DND-41 (cell line): ENCODE measurements at places on chromosomes 5 and 9.
A peak's percentile ranks its signal among the peaks of the same experiment; 100 is the strongest.

- H3K36me3 ChIP-seq, result no peaks in the 10 kb centered on the region
- H3K27ac ChIP-seq, result no peak overlapping the region
- no peak for DNase-seq
- H3K27me3 ChIP-seq, result no peaks in the 10 kb centered on the region
- no peak overlapping the region for H3K4me3 ChIP-seq
These were observed 93.5 kb upstream of the ATG10 start for GRCh38 chr5:81878333-81878732.

- no peaks in the 10 kb centered on the region for H3K4me1 ChIP-seq
- no peaks in the 10 kb centered on the region for H3K36me3 ChIP-seq
- H3K4me3 ChIP-seq, result no peak overlapping the region
- H3K27ac ChIP-seq, result no peak overlapping the region
These were observed 995.8 kb upstream of the WWC1 start for GRCh38 chr5:167295681-167296005.

- H3K4me1 ChIP-seq, result no peaks in the 10 kb centered on the region
- no peak for DNase-seq
- H3K27ac ChIP-seq, result no peak overlapping the region
- no peak overlapping the region for H3K4me3 ChIP-seq
These were observed 400.4 kb downstream of the OSTF1 start for GRCh38 chr9:75488719-75489110.

- no peak overlapping the region for H3K27ac ChIP-seq
- no peaks in the 10 kb centered on the region for H3K27me3 ChIP-seq
- no peaks in the 10 kb centered on the region for H3K36me3 ChIP-seq
- no peak overlapping the region for H3K4me3 ChIP-seq
- no peaks in the 10 kb centered on the region for H3K4me1 ChIP-seq
These were observed 1008.9 kb downstream of the EFNA5 start for GRCh38 chr5:106661866-106662265.

DNA sequence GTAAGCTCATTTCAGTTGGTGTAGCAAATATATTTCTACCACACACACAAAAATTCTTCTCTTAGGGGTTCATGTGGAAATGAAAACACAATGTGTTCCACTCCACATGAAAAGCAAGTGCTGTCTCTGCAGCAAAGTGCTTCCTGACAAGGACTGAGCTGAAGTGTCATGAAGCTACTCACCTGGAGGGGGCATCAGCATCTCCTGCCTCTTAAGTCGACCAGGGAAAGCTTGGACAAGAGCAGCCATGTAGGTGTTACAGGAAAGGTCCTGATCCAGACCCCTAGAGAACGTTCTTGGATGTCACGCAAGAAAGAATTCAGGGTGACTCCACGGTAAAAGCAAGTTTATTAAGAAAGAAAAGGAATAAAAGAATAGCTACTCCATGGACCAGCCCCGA, 62.8 kb downstream of the SV2C start:
- H3K27ac ChIP-seq, result no peak overlapping the region
- H3K36me3 ChIP-seq, result no peaks in the 10 kb centered on the region
- DNase-seq, result no peak
- H3K27me3 ChIP-seq, result no peaks in the 10 kb centered on the region
- H3K4me1 ChIP-seq, result no peaks in the 10 kb centered on the region
- H3K4me3 ChIP-seq, result no peak overlapping the region

DNA sequence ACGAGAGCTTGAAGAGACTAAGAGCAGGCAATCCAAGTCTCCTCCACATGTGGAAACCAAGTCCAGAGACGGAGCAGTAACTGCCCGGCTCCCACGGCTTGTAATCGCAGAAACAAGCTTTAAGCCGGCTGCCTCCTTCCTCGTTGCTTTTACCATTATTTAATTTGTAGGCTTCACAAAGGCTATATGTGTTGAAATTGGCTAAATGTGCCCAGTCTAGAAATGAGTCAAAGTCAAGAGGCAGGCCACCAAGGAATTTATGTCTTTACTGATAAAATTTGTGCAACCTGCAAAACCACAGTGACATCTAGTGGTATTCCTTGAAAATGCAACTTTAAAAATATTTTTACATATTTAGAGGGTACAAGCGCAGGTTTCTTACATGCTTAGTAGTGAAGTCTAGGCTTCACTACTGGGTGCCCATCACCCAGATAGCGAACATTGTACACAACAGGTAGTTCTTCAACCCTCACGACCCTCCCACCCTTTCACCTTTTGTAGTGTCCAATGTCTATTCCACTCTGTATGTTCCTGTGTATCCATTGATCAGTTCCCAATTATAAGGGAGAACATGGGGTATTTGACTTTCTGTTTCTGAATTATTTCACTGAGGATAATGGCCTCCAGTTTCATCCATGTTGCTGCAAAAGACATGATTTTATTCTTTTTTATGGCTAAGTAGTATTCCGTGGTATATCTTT, 33.5 kb upstream of the EBF1 start:
- no peak overlapping the region for H3K4me3 ChIP-seq
- no peaks in the 10 kb centered on the region for H3K4me1 ChIP-seq
- H3K27ac ChIP-seq, result no peak overlapping the region
- DNase-seq, result no peak
- H3K27me3 ChIP-seq, result no peaks in the 10 kb centered on the region
- no peaks in the 10 kb centered on the region for H3K36me3 ChIP-seq

- no peak for DNase-seq
- H3K27me3 ChIP-seq, result no peaks in the 10 kb centered on the region
- H3K36me3 ChIP-seq, result no peaks in the 10 kb centered on the region
- H3K4me1 ChIP-seq, result no peaks in the 10 kb centered on the region
- H3K4me3 ChIP-seq, result no peak overlapping the region
These were observed 32.8 kb upstream of the ADCY2 start for GRCh38 chr5:7363067-7363677.

GRCh38 chr5:126043688-126044087, 379.5 kb upstream of the GRAMD2B start:
- H3K27me3 ChIP-seq, result no peaks in the 10 kb centered on the region
- H3K4me3 ChIP-seq, result peak overlapping the region; percentile 23; the same call in 1 of the 2 replicates
- no peaks in the 10 kb centered on the region for H3K36me3 ChIP-seq
- H3K4me1 ChIP-seq, result peaks cover 40% of the 10 kb centered on the region
- peak overlapping the region; percentile 74 for H3K27ac ChIP-seq

DNA sequence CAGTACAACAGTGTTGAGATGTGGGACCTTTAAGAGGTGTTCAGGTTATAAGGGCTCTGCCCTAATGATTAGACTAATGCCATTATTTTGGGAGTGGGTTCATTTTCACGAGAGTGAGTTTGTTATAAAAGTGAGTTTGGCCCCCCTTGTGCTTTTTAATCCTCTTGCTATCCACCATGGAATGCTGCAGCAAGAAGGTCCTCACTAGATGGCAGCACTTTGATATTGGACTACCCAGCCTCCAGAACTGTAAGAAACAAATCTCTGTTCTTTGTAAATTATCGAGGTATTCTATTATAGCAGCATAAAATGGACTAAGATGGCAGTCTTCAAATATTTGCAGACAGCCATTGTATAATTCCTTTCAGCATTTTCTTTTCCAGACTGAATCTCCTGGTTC, 212.4 kb downstream of the LRRC70 start:
- peaks cover 5% of the 10 kb centered on the region for H3K27me3 ChIP-seq
- no peaks in the 10 kb centered on the region for H3K4me1 ChIP-seq
- no peak overlapping the region for H3K4me3 ChIP-seq
- DNase-seq, result no peak
- H3K36me3 ChIP-seq, result no peaks in the 10 kb centered on the region

GRCh38 chr9:123353984-123354591, 1.9 kb upstream of the CRB2 start:
- no peak overlapping the region for H3K27ac ChIP-seq
- no peaks in the 10 kb centered on the region for H3K36me3 ChIP-seq
- peaks cover 3% of the 10 kb centered on the region for H3K27me3 ChIP-seq
- peak; percentile 56 for DNase-seq
- peaks cover 6% of the 10 kb centered on the region; the same call in 1 of the 2 replicates for H3K4me1 ChIP-seq

- peaks cover 15% of the 10 kb centered on the region for H3K27me3 ChIP-seq
- no peak overlapping the region for H3K4me3 ChIP-seq
- H3K4me1 ChIP-seq, result no peaks in the 10 kb centered on the region
- no peak for DNase-seq
- H3K36me3 ChIP-seq, result no peaks in the 10 kb centered on the region
- H3K27ac ChIP-seq, result no peak overlapping the region
These were observed 63.3 kb upstream of the ZFR start for GRCh38 chr5:32507738-32508434.

DNA sequence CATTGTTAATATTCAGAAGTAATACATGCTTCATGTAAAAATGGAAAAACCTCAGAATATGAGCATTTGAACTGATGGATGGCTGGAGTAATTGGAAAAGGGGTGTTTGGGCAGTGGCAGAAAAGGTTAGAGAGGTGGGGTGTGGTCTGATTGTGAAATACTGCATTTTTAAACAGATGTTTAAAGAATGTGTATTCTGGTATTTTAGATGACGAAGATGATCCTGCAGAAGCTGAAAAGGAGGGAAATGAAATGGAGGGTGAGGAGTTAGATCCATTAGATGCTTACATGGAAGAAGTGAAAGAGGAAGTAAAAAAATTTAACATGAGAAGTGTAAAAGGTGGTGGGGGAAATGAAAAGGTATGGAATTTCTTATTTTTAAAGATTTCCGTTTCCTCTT, 18.8 kb downstream of the DDX46 start:
- no peaks in the 10 kb centered on the region for H3K27me3 ChIP-seq
- H3K27ac ChIP-seq, result no peak overlapping the region
- no peaks in the 10 kb centered on the region for H3K4me1 ChIP-seq
- no peak for DNase-seq
- no peak overlapping the region for H3K4me3 ChIP-seq

- no peaks in the 10 kb centered on the region for H3K4me1 ChIP-seq
- no peaks in the 10 kb centered on the region for H3K27me3 ChIP-seq
- no peak for DNase-seq
- H3K36me3 ChIP-seq, result no peaks in the 10 kb centered on the region
These were observed 163.4 kb downstream of the TRPM6 start for GRCh38 chr9:74724317-74724716.

DNA sequence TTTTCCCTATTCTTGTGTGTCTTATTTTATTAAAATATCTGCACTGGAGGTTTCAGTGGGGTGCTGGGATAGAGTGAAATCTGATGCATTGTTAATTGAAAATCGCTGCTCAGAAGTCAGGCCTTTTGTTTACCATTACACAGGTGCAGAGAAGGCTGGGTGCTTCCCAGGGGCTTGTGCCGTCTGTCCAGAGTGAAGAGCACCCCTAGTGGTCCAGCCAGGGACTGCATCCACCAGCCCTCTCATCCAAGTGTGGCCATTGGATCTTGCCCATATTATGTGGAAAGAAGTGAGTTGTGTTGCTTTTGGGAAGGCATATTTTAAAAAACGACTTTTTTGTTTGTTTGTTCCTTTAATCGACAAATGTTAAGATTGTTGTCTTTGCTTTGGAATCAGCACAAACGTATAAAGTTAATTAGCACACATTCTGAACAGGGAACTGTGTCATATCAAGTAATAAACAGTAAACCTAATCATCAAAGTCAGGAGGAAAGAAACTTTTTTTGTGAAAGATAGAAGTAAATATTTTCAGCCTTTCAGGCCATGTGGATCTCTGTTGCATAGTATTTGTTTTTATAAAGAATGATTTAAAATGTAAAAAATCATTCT, 315.6 kb downstream of the MTRR start:
- no peak overlapping the region for H3K27ac ChIP-seq
- peaks cover 4% of the 10 kb centered on the region for H3K27me3 ChIP-seq
- peaks cover 9% of the 10 kb centered on the region for H3K4me1 ChIP-seq
- peak; percentile 55 for DNase-seq

DNA sequence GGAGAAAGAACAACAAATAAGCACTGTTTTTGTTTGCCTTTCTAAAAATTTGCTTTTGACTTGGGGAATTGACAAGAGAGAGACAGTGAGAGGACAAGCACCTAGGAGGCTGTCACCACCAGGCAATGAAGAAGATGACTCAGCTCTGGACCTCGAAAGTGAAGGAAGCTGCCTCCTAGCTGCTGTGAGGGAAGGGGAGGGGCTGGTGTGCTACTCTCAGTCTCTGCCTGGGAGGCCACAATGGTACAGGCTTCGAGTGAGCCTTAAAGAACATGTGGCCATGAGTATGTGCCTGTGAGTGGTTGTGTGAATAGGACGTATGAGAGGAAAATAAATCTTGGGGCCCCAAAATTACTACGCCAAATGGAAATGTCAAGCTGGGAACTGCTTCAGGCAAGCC, 7.1 kb upstream of the PLK2 start:
- H3K4me1 ChIP-seq, result peaks cover 11% of the 10 kb centered on the region
- peak; percentile 35 for DNase-seq
- no peak overlapping the region for H3K4me3 ChIP-seq
- H3K27me3 ChIP-seq, result no peaks in the 10 kb centered on the region
- no peak overlapping the region for H3K27ac ChIP-seq

DNA sequence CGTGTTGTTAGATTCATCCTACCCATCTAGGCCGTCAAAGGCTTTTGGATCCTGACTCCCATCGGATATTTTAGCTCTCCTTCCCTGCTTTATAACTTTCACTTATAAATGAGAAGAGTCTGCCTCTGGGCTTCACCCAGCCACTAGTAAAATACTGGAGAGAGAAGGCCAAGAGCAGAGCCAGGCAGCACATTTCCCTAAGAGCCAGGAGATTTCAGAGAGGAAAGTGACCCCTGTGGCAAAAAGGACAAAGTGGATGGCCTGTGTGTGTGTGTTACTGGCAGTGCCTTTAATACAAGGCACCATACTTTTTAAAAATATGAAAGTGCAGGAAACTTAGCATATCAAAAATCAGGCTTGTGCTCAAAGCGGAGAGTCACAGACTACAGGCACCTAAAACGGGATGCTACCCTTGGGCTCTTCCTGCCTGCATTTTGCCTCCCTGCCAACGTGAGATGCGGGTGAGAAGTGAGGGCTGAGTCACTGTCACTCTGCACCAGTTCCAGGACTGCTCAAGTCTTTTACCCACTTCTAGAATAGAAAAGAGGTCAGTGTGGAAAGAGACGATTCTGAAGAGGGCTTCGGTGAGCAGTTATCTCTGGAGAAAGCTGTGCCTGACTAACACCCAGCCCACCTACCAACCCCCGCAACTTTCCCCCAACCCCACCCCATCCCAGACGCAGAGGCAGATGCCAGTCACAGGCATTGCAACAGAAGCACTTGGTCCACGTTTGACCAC, 15.9 kb downstream of the NFIL3 start:
- H3K27ac ChIP-seq, result no peak overlapping the region
- H3K4me3 ChIP-seq, result no peak overlapping the region
- no peak for DNase-seq
- H3K36me3 ChIP-seq, result peaks cover 7% of the 10 kb centered on the region; the same call in 1 of the 2 replicates
- no peaks in the 10 kb centered on the region for H3K4me1 ChIP-seq
- H3K27me3 ChIP-seq, result no peaks in the 10 kb centered on the region

GRCh38 chr9:131253891-131254491, 22.3 kb downstream of the FAM78A start:
- peaks cover 13% of the 10 kb centered on the region for H3K36me3 ChIP-seq
- H3K4me1 ChIP-seq, result peaks cover 66% of the 10 kb centered on the region
- no peak for DNase-seq
- H3K27me3 ChIP-seq, result no peaks in the 10 kb centered on the region
- no peak overlapping the region for H3K4me3 ChIP-seq
- H3K27ac ChIP-seq, result peak overlapping the region; percentile 97

DNA sequence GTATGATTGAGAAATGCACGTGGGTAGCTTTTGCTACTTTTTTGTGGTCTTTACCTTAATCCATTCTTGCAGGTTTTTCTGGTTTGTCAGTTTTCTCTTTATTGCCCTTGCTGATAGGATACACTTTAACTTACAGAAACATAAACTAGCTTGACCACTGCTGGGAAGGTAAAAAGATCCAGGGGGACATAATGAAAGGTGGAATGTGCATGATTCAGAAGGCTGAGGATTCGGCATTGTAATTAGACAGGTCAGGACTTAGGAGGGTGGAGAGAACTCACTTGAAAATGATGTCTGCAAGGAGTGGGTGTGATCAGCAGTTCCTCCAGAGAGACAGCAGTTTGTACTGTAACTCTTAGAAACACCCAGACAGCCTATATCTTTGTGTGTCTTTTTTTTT, 19.8 kb upstream of the TXNDC8 start:
- H3K27ac ChIP-seq, result no peak overlapping the region
- no peak overlapping the region for H3K4me3 ChIP-seq
- H3K36me3 ChIP-seq, result no peaks in the 10 kb centered on the region
- DNase-seq, result no peak
- H3K4me1 ChIP-seq, result no peaks in the 10 kb centered on the region
